ENCODE measurements at places on chromosomes 2 and 18.
A peak's percentile ranks its signal among the peaks of the same experiment; 100 is the strongest.

GRCh38 chr2:39679805-39680204 is 14.1 kb downstream of the TMEM178A start:
- no peak for DNase-seq

DNA sequence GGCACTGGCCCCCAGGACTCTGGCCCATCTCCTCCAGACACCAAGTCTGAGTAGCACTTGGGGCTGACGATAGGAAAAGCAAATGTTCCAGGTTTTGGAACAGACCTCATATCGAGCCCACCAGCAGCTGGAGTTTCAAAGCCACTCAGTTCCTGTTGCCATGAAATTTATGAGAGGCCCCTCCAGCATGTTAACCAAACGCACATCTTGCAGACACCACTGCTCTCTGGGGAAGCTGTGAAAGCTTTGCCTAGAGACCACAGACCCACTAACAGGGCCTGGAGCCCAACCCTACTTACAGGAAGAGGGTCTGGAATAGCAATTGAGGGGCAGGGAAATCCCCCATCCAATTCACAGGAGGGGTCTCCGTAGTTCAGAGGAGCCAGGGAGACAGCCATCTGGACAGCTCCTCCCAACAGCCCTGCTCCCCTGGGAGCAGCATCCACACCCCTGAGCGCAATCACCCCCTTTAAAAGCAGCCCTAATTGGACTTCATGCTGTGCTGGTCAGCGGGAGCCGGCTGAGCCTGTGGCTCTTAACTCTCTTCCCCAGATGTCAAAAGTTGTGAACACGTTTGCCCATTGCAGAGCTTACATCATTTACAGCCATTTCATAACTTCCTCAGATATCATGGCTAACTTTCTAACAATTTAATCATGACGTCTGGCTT is 81.3 kb downstream of the TGFA start:
- DNase-seq = no peak

- no peak for DNase-seq
Observed at GRCh38 chr2:222819722-222820333, 41.0 kb upstream of the ACSL3 start.

- DNase-seq = no peak
Observed at GRCh38 chr2:211364911-211365310, 808.5 kb downstream of the CPS1 start.

GRCh38 chr2:45724335-45724734 is 72.9 kb downstream of the PRKCE start:
- DNase-seq = no peak

DNA sequence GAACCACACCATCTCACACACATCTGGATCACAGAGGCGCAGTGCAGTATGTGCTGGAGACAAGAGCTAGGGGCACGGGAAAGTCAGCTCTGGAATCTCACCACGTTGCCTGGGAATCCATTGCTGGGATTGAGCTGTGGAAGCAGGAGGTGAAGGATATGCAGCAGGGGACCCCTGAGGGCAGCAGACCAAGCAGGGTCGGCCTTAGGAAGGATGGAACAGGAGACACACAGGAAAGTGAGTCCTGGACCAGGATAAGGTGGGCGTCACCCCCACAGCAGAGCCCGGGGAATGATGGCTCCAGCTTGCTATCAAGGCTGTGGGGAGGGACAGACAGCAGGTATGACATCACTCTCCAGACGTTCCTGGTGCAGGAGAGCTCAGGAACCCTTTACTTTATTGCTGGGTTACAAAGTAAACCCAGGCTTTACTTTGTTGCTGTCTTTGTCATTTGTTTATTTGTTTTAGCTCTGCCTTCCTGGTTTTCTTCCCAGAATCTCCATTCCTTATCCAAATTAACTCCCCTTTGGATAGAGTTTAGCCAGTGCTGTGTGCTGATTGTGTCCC is 329.8 kb upstream of the MYT1L start:
- DNase-seq = no peak

- peak; percentile 45 for DNase-seq
Observed at GRCh38 chr18:60122339-60122738, 222.5 kb downstream of the PMAIP1 start.

DNA sequence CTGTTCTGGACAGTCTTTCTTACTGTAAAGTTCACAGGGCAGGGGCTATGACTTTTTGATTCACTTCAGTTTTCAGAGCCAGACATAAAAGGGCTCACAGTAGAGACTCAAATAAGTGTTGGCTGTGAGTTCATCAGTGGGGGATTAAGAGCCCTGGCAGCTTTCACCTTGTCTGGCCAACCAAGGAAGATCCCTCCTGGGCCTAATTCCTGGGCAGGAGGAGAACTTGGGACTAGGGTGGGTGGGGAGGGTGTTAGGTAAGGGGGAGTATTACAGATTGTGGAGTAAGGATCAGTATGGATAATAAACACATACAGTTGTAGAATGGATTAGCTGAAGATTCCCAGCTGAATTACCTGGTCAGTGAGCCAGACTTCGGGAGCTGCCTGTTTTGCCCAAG is 904 bp upstream of the SFXN5 start:
- DNase-seq = no peak

DNA sequence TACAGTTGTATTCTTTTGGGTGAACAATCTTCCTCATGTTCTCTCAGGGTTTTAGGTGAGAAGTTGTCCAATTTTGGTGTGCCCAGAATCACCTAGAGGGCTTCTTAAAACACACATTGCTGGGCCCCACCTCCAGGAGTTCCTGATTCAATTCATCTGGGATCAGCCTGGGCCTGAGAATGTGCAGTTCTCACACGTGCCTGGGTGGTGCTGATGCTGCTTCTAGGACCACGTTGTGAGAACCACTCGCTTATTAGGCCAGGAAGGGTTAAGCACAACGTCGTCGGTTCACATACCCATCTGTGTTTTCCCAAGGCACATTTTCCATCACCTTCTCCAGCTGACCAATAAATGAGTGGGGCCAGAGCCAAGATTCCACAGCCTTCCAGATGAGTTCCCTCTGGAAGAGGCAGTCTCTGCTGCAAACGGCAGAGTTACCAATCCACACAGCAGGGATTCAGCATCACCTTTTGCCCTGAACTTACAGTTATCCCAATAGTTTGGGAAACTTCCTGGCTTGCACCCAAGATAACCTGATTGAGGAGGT is 277.7 kb upstream of the HNRNPA3 start:
- DNase-seq = no peak

DNA sequence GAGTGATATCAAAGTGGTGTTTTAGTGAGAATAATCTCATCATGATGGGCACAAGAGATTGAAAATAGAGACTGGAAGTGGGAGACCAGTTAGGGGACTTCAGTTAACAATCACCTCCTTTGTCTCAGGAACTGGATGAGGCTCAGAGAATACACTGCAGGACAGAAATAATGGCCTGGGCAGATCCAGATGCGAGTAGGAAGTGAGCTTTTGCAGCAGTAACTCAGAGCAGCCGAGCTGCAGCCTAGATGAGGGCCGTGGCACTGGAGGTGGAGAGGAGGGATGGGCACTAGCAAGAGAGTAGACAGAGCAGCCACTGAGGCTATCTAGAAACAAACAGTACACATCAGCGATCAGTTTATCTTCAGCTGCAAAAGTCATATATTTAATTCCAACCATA is 48.6 kb downstream of the CYB5A start:
- DNase-seq = no peak

DNA sequence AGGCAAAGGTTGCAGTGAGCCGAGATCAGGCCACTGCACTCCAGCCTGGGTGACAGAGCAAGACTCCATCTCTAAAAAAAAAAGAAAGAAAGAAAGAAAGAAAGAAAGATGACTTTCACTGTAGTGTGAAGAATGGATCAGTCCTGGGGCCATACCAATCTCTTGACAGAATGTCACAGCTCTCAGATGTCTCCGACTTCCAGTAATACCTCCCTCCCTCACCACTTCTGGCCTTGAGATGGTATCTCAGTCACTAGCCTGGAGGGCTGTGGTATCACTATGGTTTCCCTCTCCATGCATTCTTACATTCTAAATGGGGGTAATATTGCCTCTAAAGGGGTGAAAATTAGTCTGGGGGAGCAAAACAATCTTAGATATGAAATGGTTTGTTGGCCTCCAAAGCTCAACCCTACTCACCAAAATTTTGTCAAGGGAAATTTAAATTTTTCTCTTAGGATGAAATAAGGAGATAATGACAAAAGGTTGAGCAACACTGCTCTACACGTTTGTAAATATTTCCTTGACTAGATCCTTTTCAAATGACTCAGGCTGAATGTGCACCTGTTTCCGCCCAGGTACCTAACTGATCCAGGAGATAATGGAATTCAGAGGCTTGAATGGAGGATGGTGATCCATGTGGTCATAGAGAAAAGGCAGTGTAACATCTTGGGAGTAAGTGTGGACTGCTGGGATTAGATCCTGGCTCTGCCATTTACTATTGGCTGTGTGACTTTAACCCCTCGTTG is 19.9 kb upstream of the SPRED2 start:
- DNase-seq = no peak

GRCh38 chr2:61753512-61753911 is 100.3 kb downstream of the FAM161A start:
- DNase-seq = no peak

DNA sequence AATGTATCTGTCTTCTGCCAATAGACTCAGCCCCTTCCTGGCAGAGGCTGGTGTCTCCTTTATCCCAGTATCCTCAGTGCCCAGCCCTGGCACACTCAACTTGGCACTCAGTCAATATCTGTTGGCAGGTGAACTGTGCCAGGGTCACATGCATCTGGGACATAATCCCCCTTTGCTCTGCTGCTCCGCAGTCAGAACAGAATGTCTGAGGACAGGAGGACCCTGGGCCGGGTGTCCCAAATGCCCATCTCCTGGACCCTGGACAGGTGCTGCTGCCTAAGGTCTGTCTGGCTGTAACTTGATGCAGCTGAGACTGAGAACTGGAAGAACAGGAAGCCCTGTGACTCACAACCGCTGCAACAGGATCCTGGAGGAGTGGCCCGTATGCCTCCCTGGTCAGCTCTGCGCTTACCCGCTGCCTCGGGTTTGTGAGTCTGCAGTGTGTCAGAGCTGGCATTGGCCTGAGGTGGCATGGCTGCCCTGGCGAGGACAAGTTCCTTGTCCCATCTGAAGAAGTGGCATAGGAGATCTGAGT is 11.4 kb downstream of the HK2 start:
- peak; percentile 57 for DNase-seq

DNA sequence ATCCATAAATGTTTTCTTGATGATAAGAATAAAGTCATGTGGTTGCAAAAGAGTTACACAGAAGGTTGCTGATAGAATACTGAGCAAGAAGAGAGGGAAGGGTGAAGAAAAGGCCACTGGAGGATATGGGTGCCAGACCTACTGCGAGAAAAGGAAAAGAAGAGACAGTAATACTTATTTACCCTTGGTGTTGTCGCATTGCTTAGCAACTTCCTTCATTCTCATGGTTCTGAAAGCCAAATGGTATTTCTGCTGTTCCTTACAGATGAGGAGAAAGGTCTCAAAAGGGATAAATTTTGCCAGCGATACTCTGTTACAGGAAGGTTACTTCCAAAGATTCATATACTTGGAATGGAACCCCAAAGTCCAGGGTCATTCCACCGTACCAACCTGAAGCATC is 62.5 kb downstream of the LHCGR start:
- no peak for DNase-seq

DNA sequence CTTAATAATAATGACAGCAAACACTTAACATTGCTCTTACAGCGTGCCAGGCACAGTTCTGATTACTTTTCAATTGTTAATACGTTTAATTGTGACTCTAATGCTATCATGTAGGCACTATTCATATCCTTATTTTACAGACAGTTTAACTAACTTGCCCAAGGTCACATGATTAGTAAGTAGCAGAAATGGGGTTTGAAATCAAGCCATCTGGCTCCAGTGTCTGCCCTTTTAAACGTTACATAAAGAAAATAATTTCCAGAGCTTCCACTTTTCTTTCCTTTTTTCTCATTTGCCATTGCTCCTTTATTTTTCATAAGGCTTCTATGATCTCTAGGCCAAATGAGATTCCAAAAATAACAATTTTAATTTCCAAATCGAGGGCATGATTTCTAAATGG is 50.6 kb upstream of the IKZF2 start:
- DNase-seq = no peak

DNA sequence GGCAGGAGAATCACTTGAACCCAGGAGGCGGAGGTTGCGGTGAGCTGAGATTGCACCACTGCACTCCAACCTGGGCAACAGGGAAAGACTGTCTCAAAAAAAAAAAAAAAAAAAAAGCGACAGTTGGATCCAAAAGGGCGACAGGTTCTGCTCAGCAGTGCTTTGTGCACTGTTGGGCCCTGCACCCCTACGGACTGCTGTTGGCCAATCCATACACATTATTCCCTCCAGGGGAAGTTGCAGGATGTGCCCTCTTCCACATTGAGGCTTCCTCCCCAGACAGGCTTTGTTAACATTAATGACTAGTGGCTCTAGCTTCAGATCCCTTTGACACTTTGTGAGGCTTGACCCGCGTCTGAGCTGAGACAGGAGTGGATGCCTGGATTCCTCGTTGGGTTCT is 9.4 kb downstream of the NT5DC4 start:
- no peak for DNase-seq

GRCh38 chr2:106223347-106223746 is 29.2 kb upstream of the UXS1 start:
- DNase-seq = no peak

DNA sequence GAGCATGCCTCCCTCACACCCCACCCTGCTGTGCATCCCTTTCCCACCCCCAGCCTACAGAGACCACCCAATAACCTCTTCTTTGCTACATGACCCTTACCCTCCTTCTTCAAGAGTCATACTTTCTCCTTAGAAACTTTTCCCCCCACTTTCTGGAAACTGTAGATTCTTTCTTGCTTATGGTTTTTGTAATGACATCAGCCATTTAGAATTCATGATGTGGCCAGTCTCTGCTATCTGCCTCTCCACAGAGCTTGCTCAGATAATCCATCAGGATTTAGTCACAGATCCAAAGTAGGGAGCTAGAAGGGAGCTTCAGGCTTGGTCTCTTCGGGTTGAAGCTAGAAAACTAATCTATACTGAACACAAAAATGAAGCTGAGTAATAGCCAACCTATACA is 36.5 kb downstream of the GALM start:
- DNase-seq = no peak

- DNase-seq = no peak
Observed at GRCh38 chr2:240997856-240998705, at the start of gene SNED1. Gene SNED1 (plus strand): TSS chr2:240998618. CDS start chr2:240998838, 220 bp downstream.

DNA sequence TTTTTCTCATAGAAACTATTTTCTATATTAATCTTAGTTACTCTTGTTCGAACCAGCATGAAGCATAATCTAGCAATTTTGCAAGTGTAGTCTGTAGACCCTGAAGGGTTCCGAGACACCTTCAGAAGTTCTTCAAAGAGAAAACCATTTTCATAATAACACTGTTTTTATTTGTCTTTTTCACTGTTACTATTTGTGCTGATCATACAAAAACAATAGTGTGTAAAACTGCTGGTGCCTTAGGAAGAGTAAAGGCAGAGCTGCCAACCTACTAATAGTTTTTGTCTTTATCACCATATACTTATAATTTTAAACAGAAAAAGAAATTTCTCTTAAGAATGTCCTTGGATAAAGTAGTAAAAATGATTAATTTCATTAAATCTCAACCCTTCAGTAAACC is 218.9 kb downstream of the ZNF385B start:
- DNase-seq = no peak
